ENCODE measurements at places on chromosomes 12 and 14. TPM values are rescaled to one million over a fixed set of nuclear protein-coding genes. Genes with fewer than 3 reads are reported as not detected.

Gene IGF1
- not detected for total RNA-seq

Gene SMIM41
- not detected for total RNA-seq

Gene KRT77
- total RNA-seq = not detected

Gene CAND1
- total RNA-seq = 96.8 TPM

Gene USP44
- 1.6 TPM for total RNA-seq

Gene VRTN
- not detected for total RNA-seq

Gene ASCL1
- not detected for total RNA-seq

Gene ETFBKMT
- total RNA-seq = 1.9 TPM

Gene DUSP6
- total RNA-seq = 15.5 TPM

Gene TMCC3
- total RNA-seq = 2.9 TPM

Gene MGST1
- total RNA-seq = 1.0 TPM

Gene CCDC38
- total RNA-seq = not detected

Gene DGKA
- total RNA-seq = 1,080 TPM

Gene COX8C
- not detected for total RNA-seq

Gene CNTN1
- not detected for total RNA-seq

Gene NGB
- total RNA-seq = not detected

Gene CPM
- total RNA-seq = 4.1 TPM

Gene LRRC74A
- not detected for total RNA-seq

Gene OAS1
- total RNA-seq = 16.0 TPM

Gene CCDC175
- 0.39 TPM for total RNA-seq

Gene PRPH
- not detected for total RNA-seq

Gene DNAJC22
- total RNA-seq = not detected

Gene TEX22
- total RNA-seq = 0.60 TPM

Gene RASSF9
- not detected for total RNA-seq

Gene PPFIA2
- not detected for total RNA-seq

Gene POTEG
- total RNA-seq = not detected

Gene BIN2
- 216 TPM for total RNA-seq

Gene CLEC14A
- not detected for total RNA-seq

Gene ADAMTS20
- total RNA-seq = not detected

Gene OR6C70
- 0.52 TPM for total RNA-seq

Gene SIRT4
- 0.45 TPM for total RNA-seq

Gene YBX3
- 60.4 TPM for total RNA-seq

Gene RBP5
- not detected for total RNA-seq

Gene KLRC3
- total RNA-seq = not detected

Gene PTPRB
- total RNA-seq = not detected

Gene PSEN1
- 31.6 TPM for total RNA-seq

Gene NID2
- total RNA-seq = 0.62 TPM

Gene SYNDIG1L
- total RNA-seq = not detected

Gene SLC35F4
- not detected for total RNA-seq
